Small intestine (tissue), 16 donors: ENCODE measurements at places on chromosomes 1 and 21. TPM values are rescaled to one million over a fixed set of nuclear protein-coding genes. Genes with fewer than 3 reads are reported as not detected.

DNA sequence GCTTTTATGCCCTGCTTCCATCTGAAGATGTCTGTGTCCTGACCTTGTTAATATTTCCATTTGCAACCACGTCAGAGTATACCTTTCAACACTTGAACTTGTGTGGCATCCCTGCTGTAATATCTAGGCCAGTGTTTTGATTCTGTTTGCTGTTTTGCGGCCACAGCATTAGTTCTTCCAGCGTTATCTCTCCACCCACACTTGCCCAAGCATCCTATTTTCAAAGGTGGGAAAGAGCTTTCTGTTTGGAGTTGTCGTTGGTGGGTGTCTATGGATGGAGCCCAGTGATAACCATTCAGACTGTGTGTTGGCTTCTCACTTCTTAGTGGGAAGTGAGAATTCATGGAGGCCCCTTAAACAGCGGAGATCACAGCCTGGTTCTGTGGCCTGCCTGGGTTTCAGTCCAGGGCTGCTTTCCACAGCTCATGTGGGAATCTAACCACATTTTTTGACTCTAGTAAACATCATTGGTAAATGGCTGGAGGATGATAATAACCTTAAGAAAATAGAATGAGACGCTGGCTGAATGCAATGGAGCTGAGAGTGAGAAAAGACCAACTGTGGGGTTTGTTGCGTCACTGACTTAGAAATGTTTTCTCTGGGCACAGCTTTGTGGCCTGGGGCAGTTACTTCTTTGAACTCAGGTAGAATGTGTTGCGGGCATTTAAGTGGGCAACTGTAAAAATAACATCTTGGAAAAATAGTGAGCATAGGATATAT lies 7.6 kb downstream of the TENT5C start:
- no peaks in the 10 kb centered on the region for H3K27me3 ChIP-seq
- no peak overlapping the region for H3K27ac ChIP-seq
- H3K36me3 ChIP-seq: no peaks in the 10 kb centered on the region
- peaks cover 8% of the 10 kb centered on the region for H3K4me1 ChIP-seq

- H3K4me1 ChIP-seq: no peaks in the 10 kb centered on the region
- H3K36me3 ChIP-seq: no peaks in the 10 kb centered on the region
- DNase-seq: no peak
- H3K4me3 ChIP-seq: no peak overlapping the region
These were observed 32.8 kb upstream of the BACH1 start for GRCh38 chr21:29265690-29266479.

The NUP210L gene
- polyA plus RNA-seq: not detected

The SYT14 gene
- not detected for polyA plus RNA-seq

The PCP4 gene
- 6.8 TPM for polyA plus RNA-seq

The KIRREL1 gene
- polyA plus RNA-seq: 9.3 TPM

- DNase-seq: peak; percentile 12
- H3K4me3 ChIP-seq: no peak overlapping the region
- no peaks in the 10 kb centered on the region for H3K27me3 ChIP-seq
- no peaks in the 10 kb centered on the region for H3K36me3 ChIP-seq
These were observed 69.2 kb upstream of the AJAP1 start for GRCh38 chr1:4585216-4585615.

GRCh38 chr1:223212441-223212840 lies 69.4 kb upstream of the TLR5 start:
- no peaks in the 10 kb centered on the region for H3K36me3 ChIP-seq
- H3K4me3 ChIP-seq: no peak overlapping the region
- H3K27me3 ChIP-seq: no peaks in the 10 kb centered on the region
- no peak for DNase-seq

The TNNI3K gene
- 0.24 TPM for polyA plus RNA-seq

GRCh38 chr1:157096881-157097280 lies 2.7 kb downstream of the ETV3L start:
- no peaks in the 10 kb centered on the region for H3K36me3 ChIP-seq
- no peaks in the 10 kb centered on the region for H3K27me3 ChIP-seq
- DNase-seq: no peak
- no peaks in the 10 kb centered on the region for H3K4me1 ChIP-seq
- no peak overlapping the region for H3K27ac ChIP-seq

GRCh38 chr1:167671727-167672511 lies 41.9 kb downstream of the RCSD1 start:
- no peak for DNase-seq
- no peaks in the 10 kb centered on the region for H3K27me3 ChIP-seq
- H3K27ac ChIP-seq: no peak overlapping the region
- H3K36me3 ChIP-seq: no peaks in the 10 kb centered on the region
- H3K4me3 ChIP-seq: no peak overlapping the region

The CDC42BPA gene
- polyA plus RNA-seq: 19.9 TPM

- H3K4me3 ChIP-seq: no peak overlapping the region
- peak; percentile 31 for DNase-seq
- H3K4me1 ChIP-seq: no peaks in the 10 kb centered on the region
- no peak overlapping the region for H3K27ac ChIP-seq
These were observed 333.6 kb downstream of the NPHP4 start for GRCh38 chr1:5658340-5659316.

The ZNF697 gene
- 8.2 TPM for polyA plus RNA-seq

DNA sequence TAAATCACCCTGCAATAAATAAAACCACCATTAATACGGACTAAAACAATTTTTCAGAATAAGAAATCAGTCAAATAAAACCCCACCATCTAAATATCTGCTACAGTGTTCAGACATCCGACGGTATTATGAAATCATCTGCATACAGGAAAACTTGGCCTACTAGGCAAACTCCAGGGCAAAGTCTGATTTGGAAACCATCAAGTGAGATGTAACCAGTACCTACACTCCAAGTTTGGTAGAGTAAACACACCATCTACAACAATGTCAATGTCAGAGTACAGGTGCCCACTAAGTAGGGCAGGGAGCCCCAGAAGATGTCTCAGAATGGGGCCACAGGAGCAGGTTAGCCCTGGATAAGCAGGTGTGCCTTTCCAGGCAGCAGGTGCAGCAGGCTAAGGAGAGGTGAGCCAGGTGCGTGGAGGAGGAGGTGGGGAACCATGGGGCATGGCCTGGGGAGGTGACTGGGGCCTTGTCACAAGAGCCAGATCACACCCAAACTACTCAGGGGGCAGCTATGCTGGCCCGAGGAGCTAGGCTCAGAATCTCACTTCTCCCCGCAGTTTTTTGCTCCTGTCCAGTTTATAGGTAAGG lies 59.6 kb downstream of the CAPZB start:
- DNase-seq: peak; percentile 88
- peaks cover 43% of the 10 kb centered on the region for H3K4me1 ChIP-seq
- no peak overlapping the region for H3K4me3 ChIP-seq
- H3K36me3 ChIP-seq: no peaks in the 10 kb centered on the region
- H3K27ac ChIP-seq: peak overlapping the region; percentile 63
- no peaks in the 10 kb centered on the region for H3K27me3 ChIP-seq

- DNase-seq: no peak
- H3K4me3 ChIP-seq: no peak within 1 kb of the TSS
- H3K27me3 ChIP-seq: peaks cover 3% of the 10 kb centered on the region
- no peak within 1 kb of the TSS for H3K27ac ChIP-seq
- H3K36me3 ChIP-seq: no peaks in the 10 kb centered on the region
- H3K4me1 ChIP-seq: no peaks in the 10 kb centered on the region
These were observed at the start of gene DMRTB1 for GRCh38 chr1:53459321-53460175. Gene DMRTB1 (plus strand): TSS chr1:53459399. CDS start chr1:53459454, 55 bp downstream.

The ATP1A4 gene
- polyA plus RNA-seq: not detected

GRCh38 chr1:169623132-169623926 lies 6.6 kb downstream of the SELP start:
- H3K27me3 ChIP-seq: no peaks in the 10 kb centered on the region
- H3K4me1 ChIP-seq: no peaks in the 10 kb centered on the region

- H3K27ac ChIP-seq: no peak overlapping the region
- peaks cover 24% of the 10 kb centered on the region for H3K27me3 ChIP-seq
- H3K36me3 ChIP-seq: no peaks in the 10 kb centered on the region
- DNase-seq: no peak
- H3K4me1 ChIP-seq: no peaks in the 10 kb centered on the region
These were observed 12.5 kb downstream of the KCNN3 start for GRCh38 chr1:154857441-154858215.

DNA sequence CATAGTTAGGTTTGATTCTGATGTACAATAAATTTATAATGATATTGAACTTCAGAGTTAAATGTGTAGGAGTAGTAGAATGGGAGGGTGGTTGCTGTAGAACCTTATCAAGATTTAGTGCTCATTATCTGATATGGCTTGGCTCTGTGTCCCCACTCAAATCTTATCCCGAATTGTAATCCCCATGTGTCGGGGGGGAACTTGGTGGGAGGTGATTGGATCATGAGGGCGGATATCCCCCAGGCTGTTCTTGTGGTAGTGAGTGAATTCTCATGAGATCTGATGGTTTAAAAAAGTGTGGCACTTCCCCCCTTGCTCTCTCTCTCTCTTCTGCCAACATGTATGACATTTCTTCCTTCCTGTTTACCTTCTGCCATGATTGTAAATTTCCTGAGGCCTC lies 265.5 kb downstream of the GRIK1 start:
- H3K4me1 ChIP-seq: no peaks in the 10 kb centered on the region
- no peaks in the 10 kb centered on the region for H3K36me3 ChIP-seq
- H3K27ac ChIP-seq: no peak overlapping the region
- no peaks in the 10 kb centered on the region for H3K27me3 ChIP-seq
- no peak overlapping the region for H3K4me3 ChIP-seq

The GBP3 gene
- 71.6 TPM for polyA plus RNA-seq

- H3K4me1 ChIP-seq: peaks cover 12% of the 10 kb centered on the region
- H3K27me3 ChIP-seq: peaks cover 28% of the 10 kb centered on the region
- H3K27ac ChIP-seq: no peak overlapping the region
- H3K4me3 ChIP-seq: no peak overlapping the region
- DNase-seq: no peak
These were observed 4.1 kb downstream of the CSF1 start for GRCh38 chr1:109914587-109915240.

The CYP4X1 gene
- polyA plus RNA-seq: 0.77 TPM

GRCh38 chr1:176604461-176604860 lies 141.5 kb downstream of the PAPPA2 start:
- H3K4me3 ChIP-seq: no peak overlapping the region
- H3K27ac ChIP-seq: no peak overlapping the region
- DNase-seq: no peak
- H3K27me3 ChIP-seq: no peaks in the 10 kb centered on the region
- H3K4me1 ChIP-seq: no peaks in the 10 kb centered on the region
- no peaks in the 10 kb centered on the region for H3K36me3 ChIP-seq

The COL6A1 gene
- polyA plus RNA-seq: 6.0 TPM

GRCh38 chr1:181849071-181849470 lies 212.4 kb downstream of the ZNF648 start:
- H3K27ac ChIP-seq: no peak overlapping the region
- no peak for DNase-seq
- no peaks in the 10 kb centered on the region for H3K36me3 ChIP-seq
- H3K4me1 ChIP-seq: no peaks in the 10 kb centered on the region
- no peak overlapping the region for H3K4me3 ChIP-seq

DNA sequence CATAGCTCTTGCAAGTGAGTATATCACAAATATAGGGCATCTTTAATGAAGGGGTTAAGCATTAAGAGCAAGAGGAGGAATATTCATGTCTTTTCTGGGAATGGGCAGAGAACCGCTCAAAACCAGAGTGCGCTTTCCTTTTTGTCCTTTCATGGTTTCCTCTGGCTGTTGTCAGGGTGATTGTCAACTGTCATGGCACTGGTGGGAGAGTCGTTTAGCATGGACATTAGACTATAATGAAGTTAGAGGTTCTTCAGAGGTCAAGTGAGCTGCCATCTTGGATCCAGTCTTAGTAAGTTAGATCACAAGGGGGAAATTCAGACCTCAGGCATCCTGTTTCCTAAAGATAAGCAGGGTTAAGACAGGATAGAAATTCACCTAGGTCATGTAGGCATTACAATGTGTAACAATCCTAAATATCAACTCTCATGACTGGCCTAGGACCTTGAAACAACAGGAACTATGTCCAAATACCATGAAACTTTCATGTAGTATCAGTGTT lies 12.1 kb upstream of the COA6 start:
- no peak overlapping the region for H3K4me3 ChIP-seq
- no peak overlapping the region for H3K27ac ChIP-seq
- no peaks in the 10 kb centered on the region for H3K36me3 ChIP-seq
- H3K4me1 ChIP-seq: no peaks in the 10 kb centered on the region
- H3K27me3 ChIP-seq: no peaks in the 10 kb centered on the region
- DNase-seq: no peak

DNA sequence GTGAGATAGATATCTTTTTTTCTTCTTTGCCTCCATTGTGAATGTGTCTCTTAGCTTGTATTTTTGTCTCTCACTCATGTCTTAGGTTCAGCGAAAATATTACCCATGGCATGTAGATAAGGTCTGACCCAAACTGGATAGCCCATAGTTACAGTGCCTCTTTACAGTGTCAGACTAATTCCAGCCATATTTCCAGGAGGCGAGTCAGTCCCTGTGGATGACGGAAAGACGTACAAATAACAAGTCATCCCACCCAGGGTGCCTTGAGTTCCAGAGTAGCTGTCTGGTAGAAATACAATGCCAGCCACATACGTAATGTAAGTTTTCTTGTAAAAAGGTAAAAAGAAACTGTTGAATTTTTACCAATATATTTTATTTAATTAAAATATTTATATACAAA lies 157.3 kb downstream of the ZNF281 start:
- H3K4me3 ChIP-seq: no peak overlapping the region
- H3K27me3 ChIP-seq: no peaks in the 10 kb centered on the region

DNA sequence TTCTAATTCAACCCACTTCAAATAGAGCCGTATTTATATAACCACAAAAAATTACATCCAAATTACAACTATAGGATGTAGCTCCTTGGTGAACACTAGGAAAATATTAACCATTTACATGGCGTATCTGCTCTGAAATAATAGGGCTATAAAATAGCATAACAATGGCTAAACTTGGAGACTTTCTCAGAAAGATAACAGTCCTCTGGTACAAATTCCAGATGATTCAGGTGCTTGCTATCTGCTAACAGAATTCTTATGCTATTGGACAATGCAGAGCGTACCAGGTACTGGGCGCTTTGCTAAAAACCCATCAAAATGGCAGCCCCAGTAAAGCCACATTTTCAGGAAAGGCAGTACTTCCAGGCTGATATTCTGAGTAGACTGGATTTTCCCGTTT lies 209.7 kb upstream of the C8B start:
- peak; percentile 53 for DNase-seq
- H3K27ac ChIP-seq: no peak overlapping the region
- no peaks in the 10 kb centered on the region for H3K4me1 ChIP-seq
- no peaks in the 10 kb centered on the region for H3K27me3 ChIP-seq
- H3K36me3 ChIP-seq: no peaks in the 10 kb centered on the region
- no peak overlapping the region for H3K4me3 ChIP-seq

DNA sequence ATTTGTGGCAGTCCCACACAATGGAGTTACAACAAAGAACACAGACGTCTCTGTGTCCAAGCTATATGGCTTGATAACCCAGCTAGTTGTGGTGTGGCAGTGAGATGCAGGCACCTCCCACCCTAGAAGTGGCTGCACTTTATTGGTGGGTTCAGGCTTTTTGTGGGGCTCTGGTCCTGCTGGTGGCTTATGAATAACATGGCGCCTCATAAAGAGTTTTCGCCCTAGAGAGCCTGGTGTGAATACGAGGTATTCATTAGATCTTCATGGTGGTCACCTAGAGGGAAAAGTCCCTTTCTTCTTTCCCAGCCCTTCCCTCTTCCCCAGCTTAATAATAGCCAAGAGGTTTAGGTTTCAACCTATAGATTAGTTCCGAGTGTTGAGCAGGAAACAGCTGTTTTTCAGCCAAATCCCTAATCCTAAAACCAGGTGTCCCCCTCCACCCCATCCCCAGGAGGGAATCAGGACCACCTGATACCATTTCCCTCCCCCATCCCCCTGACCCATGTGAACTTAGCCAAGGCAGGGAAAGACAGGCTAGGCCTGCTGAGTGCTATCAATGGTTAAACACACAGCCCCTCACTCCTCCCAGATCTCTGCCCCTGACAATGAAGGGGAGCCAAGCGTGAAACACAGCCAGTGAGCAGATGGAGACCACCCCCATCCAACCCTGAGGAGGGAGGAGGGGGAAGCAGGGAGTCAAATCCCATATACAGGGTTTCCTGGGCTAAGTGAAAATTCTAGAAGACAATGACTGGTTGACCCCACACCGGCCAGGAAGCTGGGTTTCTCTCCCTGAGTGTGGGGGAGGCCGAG lies 58.2 kb downstream of the NFASC start:
- H3K27me3 ChIP-seq: peaks cover 4% of the 10 kb centered on the region
- H3K27ac ChIP-seq: no peak overlapping the region
- H3K36me3 ChIP-seq: no peaks in the 10 kb centered on the region
- H3K4me3 ChIP-seq: no peak overlapping the region
